ENCODE measurements at places on chromosomes 12 and 14.

DNA sequence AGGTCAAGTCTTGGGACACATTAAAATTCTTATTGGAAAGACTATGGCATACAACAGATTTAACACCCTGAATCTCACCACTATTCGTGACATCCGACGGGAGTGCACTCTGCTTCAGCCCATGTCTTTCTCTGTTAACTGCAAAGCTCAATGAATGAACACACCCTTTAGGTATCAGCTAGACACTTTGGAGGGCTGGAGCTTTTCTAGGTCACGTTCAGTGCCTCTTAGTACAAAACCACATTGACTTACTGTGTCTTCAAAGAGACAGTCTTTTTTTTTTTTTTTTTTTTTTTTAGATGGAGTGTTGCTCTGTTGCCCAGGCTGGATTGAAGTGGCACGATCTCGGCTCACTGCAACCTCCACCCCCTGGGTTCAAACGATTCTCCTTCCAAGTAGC lies 80.6 kb downstream of the GLT1D1 start:
- DNase-seq: no peak

GRCh38 chr12:112148031-112148513 lies 22.7 kb downstream of the TRAFD1 start:
- DNase-seq: no peak

- DNase-seq: no peak
Measured at GRCh38 chr12:2172491-2173214, 119.9 kb downstream of the CACNA1C start.

DNA sequence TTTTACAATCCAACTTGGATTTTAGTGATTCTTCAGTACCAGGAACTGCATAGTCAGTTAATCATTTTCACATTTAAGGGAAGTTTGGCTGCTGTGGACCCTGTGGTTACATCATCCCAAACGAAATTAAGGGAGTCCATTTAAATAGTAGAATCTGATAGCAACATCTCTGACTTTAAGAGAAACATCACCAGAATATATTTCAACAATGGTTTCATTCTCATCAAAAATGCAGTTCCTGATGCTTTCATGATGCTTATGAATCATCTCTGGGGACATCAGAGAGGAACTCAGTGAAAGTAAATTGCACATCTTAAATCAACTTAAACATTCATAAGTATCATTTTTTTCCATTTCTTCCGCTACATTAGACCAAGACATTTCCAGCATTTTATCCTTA lies 1170.7 kb downstream of the FSCB start:
- no peak for DNase-seq

GRCh38 chr14:104767634-104767918 lies 14.6 kb downstream of the SIVA1 start:
- no peak for DNase-seq

DNA sequence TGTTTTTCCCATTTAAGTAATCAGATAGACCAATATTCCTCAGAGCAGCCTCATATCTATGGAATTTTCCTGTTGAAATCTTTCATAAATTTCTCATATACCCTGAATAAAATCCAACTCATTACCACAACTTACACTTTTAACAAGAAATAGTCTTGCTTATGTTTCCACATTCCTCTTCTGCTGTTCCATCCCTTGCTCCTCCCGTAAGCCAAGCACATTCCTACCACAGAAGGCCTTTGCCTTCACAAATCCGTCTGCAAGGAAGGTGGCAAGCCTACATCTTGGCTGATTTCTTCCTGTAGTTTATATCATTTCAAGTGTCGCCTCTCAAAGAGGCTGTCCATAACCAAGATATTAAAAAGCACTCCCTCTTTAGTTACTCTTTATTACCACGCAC lies 127.7 kb downstream of the C12orf50 start:
- no peak for DNase-seq

DNA sequence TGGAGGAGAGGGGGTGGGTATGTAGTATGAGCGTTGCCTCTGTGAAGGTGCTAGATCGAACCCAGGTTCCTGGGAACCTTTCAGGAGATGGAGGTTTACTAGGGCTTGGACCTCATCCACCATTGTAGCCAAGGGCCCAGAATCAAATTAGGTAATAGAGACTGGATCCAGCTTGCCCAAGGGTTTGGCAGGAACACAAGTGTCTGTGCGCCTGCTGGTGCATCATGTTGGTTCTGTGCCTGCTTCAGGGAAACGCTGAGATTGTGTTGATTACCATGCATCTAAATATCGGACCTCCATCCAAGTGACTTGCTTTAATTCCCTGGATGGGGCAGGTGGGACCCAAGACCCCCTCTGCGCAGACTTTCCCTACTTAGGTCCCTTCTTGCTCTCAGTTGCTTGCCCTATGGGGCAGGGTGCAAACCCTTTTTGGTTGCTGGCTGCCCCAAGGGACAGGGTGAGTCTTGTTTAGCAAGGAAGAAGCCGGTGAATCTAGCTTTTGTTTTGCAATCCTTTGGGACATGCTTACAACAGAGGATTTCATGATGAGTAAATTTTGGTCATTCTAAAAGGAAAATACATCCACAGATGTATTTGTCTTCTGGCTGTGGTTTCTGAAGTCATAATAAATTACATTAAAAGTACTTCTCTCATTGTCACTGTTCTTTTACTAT lies 189.8 kb upstream of the PRICKLE1 start:
- DNase-seq: no peak
